ENCODE measurements at places on chromosomes 2 and 18.

- DNase-seq = no peak
Observed at GRCh38 chr18:70288851-70289328, at the start of gene SOCS6. SOCS6 (plus strand) TSS chr18:70289045; CDS start chr18:70324669, 35,624 bp downstream.

DNA sequence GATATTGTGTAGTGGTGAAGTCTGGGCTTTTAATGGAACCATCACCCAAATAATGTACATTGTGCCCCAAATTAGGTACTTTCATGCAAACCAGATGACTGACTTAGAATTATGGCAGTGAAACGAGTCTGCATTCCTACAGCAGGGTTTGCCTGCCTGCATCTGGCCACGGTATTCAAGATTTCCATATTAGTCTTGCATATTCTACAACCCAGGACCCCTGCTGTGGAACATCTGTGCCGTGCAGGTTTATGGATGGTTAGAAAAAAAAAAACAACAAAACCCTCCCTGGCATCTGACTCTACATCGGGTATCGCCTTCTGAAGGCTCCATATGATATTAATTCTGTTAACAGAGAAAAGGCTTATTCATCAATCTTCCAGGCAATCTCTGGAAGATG lies 394.8 kb downstream of the DCDC2C start:
- no peak for DNase-seq

DNA sequence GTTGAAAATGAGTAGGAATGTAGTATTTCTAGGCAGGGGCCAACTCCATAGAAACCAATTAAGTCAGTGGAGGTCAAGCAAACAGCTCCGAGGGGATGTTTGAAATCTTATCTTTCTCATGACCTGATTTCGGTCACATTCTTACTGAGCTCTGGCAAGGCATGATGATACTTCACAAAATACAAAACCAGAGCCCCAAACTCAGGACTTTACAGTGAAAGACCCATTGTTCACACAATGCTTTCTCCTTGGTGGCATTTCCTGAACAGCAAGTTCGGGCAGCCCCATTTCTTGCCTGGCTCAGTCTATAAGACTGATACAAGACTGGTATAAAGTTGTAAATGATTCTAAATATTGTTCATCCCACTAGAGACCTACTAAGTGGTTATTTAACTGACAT lies 53.3 kb downstream of the LAMA1 start:
- DNase-seq = no peak

DNA sequence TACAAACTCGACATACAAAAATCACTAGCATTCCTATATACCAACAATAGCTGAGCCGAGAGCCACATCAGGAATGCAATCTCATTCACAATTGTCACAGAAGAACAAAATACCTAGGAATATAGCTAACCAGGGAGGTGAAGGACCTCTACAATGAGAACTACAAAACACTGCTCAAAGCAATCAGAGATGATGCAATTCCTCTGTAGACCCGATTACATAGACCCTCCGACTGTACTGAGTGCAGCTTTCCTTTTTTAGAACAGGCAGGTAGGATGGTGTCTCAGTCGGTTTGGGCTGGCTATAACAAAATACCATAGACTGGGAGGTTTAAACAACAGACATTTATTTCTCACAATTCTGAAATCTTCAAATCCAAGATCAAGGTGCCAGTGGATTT lies 139.5 kb upstream of the REV1 start:
- DNase-seq = no peak

GRCh38 chr2:85237849-85238565 lies 89.8 kb downstream of the TGOLN2 start:
- DNase-seq = no peak

GRCh38 chr2:105557021-105557920 lies 158.4 kb upstream of the FHL2 start:
- DNase-seq = no peak

GRCh38 chr2:16487686-16488085 lies 177.9 kb downstream of the CYRIA start:
- DNase-seq = peak; percentile 5

DNA sequence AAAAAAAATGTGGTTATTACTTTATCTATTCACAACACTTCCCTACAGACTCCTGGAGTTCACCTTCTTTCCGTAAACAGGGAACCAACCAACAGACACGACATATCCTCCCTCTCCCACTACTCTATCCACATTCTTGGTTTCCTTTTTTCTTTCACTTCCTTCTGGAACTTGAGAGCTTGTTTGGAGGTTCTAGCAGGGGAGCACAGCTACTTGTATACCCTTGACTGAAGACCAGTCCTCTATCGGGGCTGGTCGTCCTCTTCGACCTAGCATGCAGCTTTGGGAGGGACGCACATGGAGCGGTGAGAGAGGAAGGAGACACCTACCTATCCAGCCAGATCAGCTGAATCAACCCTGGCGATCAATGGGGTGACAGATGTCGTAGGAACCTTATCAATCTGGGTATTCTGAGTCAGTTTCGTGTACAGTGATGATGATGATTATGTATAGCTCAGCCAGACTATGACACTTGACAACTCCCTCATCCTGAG lies 43.5 kb upstream of the MSH2 start:
- no peak for DNase-seq

GRCh38 chr2:28683100-28683706 lies 68.4 kb upstream of the PPP1CB start:
- peak; percentile 91 for DNase-seq

DNA sequence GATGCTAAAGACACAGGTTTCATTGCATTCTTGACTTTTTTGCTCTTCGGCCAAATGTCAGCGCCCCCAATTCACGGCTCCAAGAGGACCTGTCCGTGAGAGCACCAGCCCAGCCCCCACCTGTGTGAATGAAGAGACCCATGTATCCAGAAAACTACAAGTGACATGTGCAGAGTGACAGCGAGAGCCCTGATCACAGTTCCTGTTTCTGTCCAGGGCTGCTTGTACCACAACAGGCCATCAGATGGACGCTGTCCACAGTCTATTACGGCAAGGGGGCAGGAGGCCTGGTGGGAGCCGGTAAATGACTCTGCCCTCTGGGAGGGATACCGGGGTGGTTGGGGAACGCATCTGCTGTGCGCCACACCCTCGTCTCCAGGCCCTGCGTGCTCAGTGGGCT lies 520.9 kb upstream of the ID2 start:
- no peak for DNase-seq

DNA sequence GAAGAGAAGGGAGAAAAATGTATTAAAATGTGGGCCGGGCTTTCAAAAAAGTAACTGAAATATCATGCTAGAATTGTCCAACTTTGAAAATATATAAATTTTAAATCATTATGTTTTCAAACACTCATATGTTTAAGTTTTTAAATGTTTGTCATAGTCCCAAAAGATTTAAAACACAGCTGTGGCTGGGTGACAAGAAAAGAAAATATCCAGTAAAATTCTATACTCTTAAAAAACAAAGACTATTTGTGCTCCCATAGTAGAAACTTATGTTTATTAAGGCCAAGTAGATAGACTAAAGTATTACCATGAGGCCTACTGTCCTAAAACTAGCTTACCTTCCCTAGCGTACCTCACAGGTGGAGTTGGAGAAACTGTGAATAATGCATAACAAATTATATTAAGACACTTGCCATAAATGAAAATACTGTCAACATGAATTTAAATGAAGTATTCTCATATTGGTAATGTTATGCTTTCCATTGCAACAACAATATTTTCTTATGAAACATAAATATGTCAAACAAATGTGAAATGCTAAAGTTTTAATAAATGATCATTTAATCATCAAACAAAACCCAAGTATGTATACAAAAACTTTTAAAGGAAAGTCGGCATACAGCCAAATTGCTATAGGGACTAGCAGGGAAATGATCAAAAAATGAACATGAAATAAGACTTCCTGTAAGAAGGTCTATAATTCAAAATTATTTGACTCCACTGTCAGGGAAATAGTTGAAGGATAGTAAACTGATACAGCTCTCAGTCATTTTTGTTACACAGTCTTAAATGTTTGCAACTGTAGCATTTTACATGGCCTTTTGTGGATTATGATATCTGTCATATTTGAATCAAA lies 13.4 kb downstream of the MEIS1 start:
- no peak for DNase-seq

DNA sequence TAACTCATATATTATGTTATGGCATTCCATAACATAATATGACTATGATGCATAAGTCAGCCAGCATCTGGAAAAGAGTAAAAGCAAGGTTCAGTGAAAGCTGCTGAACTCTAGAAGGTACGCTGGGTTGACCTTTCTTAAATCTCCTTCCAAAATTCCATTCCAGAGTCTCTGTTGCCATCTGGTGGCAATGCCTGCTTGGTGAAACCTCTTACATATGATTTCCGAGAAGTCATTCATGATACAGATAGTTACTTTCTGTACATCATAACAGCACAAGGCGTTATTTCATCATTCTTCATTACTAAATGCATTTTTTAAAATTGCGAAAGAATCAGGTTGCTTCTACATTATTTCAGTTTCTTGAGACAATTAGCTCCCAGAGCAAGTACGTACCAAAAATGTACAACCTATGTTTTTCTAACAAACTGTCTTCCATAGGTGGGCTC lies 7.0 kb upstream of the EPG5 start:
- DNase-seq = peak; percentile 70

DNA sequence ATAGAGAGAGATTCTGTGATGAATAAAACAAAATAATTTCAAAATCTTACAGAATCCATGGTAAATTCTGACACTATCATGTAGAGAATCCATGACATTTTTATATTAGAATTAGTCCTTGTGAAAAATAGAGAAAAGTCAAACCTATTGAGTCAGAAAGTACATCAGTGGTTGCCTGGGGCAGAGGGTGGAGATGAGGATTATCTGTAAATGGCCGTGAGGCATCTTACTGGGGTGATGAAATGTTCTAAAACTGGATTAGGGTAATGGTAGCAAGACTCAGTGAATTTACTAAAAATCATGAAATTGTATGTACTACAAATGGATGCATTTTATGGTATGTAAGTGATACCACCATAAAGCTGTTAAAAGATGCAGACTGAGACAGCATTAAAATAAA lies 323.1 kb downstream of the SLC8A1 start:
- DNase-seq = no peak
